AG04449 (cell line): ENCODE measurements at places on chromosomes 3 and 15.

GRCh38 chr3:177420651-177421480, 223.6 kb upstream of the TBL1XR1 start:
- peak; percentile 64 for DNase-seq

DNA sequence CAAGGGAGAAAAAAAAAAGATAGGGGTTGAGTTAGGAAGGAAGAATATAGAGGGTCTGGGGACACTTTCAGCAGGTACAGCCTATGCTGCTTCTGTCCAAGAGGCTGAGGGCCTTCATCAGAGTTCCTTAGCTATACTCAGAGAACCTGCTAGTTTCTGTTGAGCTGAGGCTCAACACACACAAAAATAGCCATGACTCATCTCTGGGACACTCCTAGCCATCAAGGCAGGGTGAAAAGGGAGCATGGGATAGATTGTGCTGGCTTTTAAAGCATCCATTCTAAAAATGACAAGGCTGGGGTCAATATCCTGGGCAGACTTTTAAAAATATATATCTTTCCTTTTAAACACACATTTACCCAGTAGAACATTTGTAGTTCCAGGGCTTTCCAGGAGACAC, 2.8 kb upstream of the RTP2 start:
- no peak for DNase-seq

DNA sequence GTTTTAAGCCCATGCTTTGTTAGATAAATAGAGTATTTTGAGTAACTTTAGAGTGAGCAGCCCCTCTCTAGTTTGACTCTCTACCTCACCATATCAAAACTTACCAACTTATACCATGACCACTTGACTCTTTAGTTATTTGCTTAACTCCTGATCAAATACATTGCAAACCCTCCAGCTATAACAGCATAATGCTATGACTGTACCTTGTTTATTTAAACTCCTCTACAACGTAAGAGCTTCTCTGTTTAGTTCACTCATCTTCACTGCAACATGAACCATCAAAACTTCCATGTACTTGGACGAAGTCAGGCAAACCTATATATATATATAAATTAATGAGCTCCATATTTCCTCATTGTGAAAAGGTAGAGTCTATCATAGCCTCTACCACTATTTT, 218.2 kb downstream of the DPH6 start:
- DNase-seq = no peak

GRCh38 chr15:49706805-49707204, 86.0 kb downstream of the DTWD1 start:
- DNase-seq = no peak

DNA sequence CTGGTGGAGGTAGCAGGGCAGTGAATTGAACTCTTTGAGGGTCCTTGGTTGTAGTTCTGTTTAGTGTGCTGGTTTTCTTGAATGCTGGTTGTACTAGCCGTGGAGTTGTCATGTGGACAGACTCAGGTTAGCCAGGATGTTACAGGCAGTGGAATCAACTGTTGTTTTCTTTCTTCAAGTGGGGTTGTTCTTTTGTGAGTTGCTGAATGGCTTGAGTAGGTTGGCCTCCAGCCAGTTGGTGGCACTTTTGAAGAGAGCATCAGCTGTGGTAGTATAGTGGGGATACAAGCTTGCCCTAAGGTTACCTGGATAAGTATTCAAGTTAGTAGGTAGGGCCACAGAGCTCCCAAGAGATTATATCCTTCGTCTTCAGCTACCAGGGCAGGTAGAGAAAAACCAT, 31.8 kb upstream of the RARB start:
- no peak for DNase-seq

DNA sequence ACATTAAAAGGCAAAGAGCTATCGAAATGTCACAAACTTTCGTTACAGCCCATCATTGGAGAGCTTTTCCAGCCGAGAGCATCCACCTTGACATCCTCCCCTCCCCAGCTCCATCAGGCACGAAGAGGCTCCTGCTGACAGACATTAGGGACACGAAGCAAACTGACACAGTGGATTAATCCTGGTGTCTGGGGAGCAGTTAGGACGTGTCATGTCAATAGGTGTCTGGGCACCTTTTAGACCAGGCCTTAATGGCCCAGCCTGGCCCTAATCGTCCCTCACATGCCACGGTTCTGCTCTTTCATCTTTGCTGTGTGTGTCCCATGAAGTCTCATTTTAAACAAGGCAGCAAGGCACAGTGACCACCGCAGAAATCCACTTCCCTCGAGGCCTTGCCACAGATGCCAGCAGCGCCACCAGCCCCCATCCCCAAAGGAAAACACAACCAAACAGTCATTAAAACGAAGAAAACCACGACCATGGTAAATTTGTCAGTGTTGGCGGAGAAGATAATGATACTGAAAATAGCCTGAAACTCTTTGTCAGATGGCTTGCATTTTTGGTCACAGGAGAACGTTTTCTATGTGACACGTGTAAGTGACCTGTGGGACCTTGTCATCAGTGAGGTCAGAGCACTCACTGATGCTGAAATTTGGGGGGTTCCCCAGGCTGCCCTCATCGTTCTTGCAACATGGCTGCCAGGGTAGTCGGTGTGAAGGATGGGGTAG, 16.3 kb upstream of the PCSK6 start:
- DNase-seq = no peak

DNA sequence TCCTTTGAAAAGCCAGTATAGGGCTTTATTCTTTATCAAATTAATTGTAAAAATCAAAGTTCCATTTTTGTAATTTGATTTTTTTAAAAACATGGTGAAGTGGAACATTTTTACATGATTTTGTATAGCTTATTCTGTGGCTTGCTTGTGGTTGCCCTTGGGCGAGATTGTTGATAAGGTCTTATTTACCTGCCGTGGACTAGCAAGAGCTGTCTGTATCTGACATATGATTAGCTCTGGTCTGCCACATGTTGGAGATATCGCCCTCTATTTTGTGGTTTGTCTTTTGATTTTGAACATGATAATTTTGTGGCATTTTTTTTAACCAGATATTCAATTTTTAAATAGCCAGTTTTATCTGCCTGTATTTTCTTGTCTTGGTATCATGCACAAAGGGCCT, 844 bp downstream of the PRR23E start:
- no peak for DNase-seq

- DNase-seq = no peak
Measured at GRCh38 chr3:139189943-139190342, 145.3 kb upstream of the PRR23C start.

GRCh38 chr3:89116476-89116875, 9.1 kb downstream of the EPHA3 start:
- no peak for DNase-seq

DNA sequence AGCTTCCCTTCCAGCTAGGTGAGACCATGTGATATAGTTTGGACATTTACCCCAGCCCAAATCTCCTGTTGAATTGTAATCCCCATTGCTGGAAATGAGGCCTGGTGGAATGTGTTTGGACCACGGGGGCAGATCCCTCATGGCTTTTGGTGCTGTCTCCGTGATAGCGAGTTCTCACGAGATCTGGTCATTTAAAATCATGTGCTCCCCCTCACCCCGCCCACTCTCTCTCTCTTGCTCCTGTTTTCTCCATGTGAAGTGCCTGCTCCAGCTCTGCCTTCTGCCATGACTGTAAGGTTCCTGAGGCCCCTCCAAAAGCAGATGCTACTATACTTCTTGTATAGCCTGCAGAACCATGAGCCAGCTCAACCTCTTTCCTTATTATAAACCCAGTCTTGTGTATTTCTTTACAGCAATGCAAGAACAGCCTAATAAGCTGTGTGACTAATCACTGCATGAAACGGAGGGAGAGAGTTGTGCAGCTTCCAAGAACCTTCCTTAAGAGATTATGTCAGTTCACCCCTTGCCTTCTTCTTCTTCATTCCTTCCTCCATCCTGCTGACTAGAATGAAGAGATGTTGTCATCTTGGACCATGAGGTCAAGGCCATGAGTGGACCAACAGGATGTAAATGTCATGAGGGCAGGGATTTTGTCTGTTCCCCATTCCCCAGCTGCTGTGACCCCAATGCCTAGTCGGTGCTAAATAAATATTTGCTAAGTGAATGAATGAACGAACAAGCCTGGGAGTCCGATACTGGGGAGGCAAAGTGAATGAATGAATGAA, 91.0 kb downstream of the CPN2 start:
- DNase-seq = no peak

- no peak for DNase-seq
Measured at GRCh38 chr3:5005367-5005766, 26.1 kb downstream of the BHLHE40 start.

- no peak for DNase-seq
Measured at GRCh38 chr3:149593418-149594160, 64.2 kb downstream of the WWTR1 start.

GRCh38 chr15:89495638-89496145, 691 bp downstream of the RHCG start:
- DNase-seq = no peak

DNA sequence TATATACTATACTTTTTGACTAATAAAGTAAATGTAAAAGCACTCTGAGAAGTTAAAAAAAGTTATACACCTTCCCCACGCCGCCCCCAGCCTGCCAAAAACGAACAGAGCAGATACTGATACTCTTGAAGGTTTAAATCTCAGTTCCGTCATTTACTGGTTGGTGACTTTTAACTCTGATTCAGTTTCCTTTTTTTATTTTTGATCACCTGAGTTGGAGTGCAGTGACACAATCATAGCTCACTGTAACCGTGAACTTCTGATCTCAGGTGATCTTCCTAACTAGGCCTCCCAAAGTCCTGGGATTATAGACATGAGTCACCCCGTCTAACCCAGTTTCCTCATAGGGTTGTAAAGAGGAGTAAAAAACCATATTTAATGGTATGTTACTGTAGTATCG, 3.3 kb upstream of the TIPIN start:
- no peak for DNase-seq

- no peak for DNase-seq
Measured at GRCh38 chr15:94335616-94336015, 104.3 kb downstream of the MCTP2 start.

DNA sequence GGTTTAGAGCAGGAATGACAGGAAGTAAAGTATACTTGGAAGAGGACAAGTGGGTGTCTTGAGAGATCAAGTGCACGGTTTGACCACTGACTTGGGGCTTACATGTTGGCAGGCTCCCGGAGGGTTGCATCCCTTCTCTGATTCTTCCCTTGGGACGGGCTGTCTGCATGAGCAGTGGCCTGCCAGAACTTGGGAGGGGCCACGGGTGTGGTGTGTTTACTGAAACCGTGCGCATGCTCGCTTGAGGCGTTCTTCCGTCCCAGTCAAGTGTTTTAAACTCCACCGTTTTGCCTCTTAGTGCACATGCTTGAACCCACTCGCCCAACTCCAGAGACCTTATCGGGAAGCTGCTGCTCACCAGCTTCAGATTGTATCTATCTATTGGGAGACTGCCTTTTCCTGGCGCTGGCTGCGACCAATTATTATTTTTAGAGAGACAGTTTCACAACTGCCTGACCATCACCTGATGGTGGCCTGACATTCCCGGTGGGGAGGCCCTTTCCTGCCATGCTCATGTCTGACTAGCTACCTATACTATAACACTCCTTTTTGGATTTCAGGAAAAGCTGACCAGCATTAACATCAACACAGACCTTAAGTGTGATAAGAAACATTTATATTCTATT, 14.9 kb upstream of the C3orf22 start:
- no peak for DNase-seq

DNA sequence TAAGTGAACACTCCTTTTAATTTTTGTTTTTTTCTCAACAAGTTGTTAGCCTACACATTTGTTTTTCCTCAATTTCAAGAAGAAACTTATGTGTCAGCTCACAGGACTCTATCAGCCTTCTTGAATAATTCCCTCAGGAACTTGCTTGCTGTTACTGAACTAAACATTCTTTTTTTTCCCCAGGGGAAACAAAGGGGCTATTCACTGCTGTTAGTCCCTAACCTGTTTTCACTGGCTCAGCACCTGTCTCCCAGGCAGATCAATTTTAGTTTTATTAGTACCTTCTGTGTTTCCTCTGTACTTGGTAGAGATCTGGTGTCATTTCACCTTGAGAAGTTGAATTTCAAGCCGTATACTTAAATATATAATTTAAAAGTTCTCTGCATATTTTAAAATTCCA, 644.6 kb downstream of the CADM2 start:
- DNase-seq = no peak

DNA sequence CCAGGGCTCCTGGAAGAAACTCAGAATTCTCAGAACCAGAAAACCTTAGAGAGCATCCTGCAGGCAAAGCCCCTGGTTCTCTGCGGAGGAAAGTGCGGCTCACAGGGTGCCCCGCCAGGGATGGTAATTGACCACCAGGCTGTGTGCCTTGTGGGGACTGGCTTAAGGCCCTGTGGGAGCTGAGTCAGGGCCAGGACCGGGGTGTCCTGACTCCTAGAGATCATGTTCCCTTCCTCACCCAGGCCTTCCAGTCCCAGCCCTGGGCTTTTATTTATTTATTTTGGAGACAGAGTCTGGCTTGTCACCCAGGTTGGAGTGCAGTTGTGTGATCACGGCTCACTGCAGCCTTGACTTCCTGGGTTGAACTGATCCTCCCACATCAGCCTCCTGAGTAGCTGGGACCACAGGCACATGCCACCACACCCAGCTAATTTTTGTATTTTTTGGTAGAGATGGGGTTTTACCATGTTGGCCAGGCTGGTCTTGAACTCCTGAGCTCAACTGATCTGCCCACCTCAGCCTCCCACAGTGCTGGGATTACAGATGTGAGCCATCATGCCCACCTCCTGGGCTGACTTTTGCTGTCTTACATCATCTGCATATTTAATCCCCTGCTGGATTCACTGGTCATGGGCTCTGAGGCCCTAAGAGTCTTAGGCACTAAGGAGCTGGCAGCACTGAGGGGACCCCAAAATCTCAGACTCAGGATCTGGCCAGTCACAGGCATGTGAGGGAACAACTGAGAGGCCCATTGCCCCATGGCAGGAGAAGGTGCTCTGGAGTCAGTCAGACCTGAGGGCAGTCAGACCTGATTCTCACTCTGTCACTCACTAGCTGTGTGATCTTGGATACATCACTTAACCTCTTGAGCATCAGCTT, 20.4 kb upstream of the LAMP3 start:
- no peak for DNase-seq

GRCh38 chr3:9399746-9400145, 2.3 kb downstream of the SETD5 start:
- peak; percentile 80 for DNase-seq

DNA sequence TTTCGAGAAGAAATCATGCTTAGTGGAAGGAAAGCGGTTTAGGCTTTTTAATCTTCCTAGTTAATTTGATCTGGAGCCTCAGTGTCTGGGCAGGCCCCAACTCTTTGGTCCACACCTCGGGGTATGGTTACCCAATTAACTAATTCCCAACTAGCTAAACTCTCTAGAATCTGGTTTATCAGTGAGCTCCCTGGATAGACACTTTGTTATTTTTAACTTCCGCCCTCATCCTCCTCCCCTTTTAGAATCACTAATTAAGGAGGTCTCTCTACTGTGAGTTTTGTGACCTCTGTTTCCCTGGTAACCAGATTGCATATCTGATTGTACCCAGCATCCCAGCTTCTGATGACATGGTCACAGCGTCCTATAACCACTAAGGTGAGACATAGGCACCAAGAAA, 112.2 kb downstream of the RARB start:
- DNase-seq = no peak

GRCh38 chr3:178320456-178321351, 215.5 kb upstream of the KCNMB2 start:
- peak; percentile 19 for DNase-seq
